ENCODE measurements at places on chromosomes 12 and 14.

- DNase-seq, result peak; percentile 91
Measured at GRCh38 chr14:91873471-91874415, 6.4 kb upstream of the TC2N start.

GRCh38 chr14:96160913-96161310 is 43.7 kb upstream of the BDKRB2 start:
- DNase-seq, result no peak

- DNase-seq, result no peak
Measured at GRCh38 chr14:60085085-60085484, 6.6 kb upstream of the PCNX4 start.

GRCh38 chr14:88791629-88792472 is 902 bp downstream of the EML5 start:
- DNase-seq, result peak; percentile 12

GRCh38 chr12:49277466-49277865 is 12.6 kb downstream of the TUBA1C start:
- no peak for DNase-seq

- no peak for DNase-seq
Measured at GRCh38 chr12:65646127-65646643, 178.1 kb upstream of the HMGA2 start.

GRCh38 chr12:22529281-22530060 is 14.9 kb downstream of the C2CD5 start:
- DNase-seq, result peak; percentile 43

DNA sequence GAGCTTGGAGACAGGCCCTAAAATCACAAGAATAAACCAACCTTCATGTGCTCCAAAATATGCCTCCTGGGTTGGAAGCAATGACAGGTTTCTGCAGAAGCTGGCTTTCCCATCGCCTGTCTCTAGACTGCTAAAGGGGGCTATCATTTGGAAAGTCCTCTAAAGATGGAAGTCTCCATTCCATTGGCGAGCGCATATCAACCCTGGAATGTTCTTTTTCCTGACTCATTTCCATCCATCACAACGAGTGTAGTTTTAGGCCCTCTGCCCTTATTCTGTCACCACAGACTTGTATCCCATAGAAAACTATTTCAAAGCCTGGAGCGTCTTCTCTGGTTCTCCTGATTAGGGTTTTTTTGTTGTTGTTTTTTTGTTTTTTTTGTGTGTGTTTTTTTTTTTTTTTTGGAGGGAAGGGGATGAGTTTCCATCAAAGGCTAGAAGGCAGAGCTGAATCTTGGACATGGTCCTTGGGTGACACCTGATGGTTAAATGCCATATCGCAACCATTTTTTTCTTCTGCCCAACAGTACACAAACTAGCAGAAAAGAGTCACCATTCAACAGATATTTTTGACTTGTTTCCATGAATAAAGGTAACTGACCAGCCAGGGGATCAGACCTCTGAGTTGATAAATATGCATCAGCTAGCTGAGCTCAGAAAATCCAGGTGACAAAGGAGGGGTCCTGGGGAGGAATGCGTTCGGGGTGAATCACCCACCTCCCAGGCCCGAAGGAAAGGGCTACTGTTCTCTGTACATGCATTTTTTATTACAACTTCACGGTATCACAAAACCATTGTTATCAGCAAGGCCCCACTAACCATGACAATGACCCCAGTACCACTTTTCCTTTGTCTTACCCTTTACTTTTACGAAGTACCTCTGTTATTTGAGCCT is 40.5 kb downstream of the KCNA5 start:
- peak; percentile 36 for DNase-seq

DNA sequence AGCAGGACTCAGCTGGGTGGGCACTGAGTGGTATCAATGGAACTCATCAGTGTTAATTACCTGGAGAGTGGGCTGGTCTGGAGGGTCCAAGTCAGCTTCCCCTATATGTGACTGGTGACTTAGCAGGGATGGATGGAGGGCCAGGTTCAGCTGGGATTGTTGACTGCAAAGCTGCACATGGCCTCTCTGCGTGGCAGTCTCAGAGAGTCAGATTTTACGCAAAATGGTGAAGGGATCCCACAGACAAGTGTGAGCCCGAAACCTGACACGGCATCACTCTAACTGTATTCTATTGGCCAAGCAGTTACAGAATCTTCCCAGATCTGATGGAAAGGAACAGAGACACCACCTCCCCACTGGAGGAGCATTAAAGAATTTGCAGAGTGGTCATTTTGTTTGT is 716.0 kb upstream of the TBX3 start:
- no peak for DNase-seq

GRCh38 chr14:54686219-54686870 is 119.4 kb downstream of the SAMD4A start:
- peak; percentile 27 for DNase-seq

- no peak for DNase-seq
Measured at GRCh38 chr14:61561657-61562276, 133.5 kb upstream of the HIF1A start.

DNA sequence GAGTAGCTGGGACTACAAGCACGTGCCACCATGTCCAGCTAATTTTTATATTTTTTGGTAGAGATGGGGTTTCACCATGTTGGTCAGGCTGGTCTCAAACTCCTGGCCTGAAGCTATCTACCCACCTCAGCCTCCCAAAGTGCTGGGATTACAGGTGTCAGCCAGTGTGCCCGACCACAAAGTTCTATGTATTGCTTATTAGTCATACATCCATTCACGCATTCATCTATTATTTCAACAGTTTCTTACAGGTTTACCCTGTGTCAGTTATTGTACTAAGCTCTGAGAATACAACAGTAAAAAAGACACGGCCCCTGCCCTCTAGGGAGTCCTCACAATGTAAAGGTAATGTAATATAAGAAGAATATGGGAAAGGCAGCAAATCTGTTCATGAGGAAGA is 188.9 kb upstream of the BTG1 start:
- DNase-seq, result no peak

DNA sequence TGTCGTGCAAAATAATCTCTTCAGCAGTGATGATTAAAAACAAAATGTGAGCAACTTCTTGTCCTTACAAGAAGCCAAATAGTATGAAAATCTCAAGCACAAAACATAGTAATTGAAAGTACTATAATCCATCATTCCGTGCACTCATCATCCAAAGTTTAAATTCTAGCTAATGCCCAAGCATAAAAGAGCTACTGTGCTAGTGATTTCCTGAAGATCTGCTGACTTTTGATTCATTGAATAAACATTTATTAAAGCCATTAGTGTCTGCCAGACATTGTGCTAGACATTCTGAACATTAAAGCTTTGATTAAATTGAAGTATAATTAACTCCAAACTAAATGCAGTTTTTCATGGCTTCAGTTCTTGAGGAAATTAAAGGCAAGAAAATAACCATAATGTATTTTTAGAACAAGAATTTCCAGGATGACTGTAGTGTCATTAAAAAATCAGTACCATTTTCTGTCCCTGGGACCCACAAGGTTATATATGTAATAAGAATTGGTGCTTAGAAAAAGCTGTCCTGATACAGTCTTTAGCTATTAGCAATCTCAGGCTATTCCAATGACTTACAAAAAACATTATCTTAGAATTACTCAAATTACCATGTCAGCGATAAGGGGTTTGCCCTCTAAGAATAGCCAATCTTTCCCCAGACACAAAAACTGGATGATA is 71.7 kb downstream of the CMAS start:
- DNase-seq, result no peak

DNA sequence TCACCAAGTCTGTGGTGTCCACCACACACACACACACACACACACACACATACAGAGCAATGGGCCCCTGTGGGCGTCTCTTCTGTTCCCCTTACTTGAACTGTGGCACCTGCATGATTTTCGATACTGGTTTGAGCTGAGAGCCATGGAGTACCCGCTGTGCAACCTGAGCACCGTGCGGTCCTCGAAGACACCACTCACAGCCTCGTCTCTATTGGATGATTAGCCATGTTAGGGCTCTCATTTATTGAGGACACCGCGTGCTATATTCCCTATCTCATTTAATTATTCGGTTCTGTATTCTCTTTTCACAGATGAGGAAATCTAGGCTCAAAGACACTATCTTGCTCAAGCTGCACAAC is 623 bp upstream of the C14orf132 start:
- no peak for DNase-seq

DNA sequence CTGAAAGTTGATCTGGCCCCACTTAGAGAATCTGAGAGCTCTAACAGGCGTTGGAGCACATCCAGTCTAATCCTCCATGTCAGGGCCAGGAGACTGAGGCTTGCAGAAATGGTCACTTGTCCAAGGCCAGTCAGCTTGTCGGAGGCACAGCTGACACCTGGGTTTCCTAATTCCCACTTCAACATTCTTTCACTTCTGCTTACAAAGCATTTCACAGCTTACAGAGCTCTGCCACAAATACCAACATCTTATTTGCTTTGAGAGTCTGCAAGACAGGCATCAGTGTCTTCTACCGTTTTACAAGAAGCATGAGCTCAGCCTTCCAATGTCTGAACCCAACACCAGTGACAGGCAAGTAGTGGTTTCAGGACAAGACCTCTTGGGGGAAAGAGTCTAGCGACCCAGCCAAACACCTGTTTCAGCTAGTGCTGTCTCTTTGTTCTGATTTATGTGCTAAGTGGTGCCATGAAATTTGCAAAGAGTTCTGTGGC is 31.8 kb downstream of the ISCA2 start:
- no peak for DNase-seq

- DNase-seq, result peak; percentile 76
Measured at GRCh38 chr12:69900720-69901131, 75.7 kb downstream of the MYRFL start.

DNA sequence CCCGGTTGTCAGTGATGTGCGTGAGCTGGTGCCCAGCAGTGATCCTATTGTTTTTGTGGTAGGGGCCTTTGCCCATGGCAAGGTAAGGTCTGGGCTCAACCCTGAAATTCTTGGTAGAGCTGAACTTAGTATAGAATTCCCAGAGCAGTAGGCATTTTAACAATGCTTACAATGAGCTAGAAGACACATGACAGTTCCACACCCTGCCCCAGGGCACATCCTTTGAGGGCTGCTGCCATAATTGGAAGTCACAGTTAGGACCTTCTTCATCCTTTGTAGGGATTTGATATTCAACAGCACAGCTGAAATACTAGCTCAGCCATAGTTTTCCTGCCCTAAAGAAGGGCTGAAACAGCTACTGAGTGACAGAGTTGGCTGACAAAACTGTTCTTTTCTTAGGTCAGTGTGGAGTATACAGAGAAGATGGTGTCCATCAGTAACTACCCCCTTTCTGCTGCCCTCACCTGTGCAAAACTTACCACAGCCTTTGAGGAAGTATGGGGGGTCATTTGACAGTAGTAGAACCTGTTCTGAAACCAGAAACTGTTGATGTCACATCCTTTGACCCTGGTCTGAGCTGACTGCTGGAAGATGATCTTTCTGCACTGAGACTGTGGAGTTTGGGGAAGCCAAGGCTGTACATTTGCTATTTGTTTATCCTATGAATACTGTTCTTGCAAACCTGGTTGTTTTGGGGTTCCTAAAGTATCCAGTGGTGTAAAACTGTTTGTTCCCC is 4.8 kb downstream of the EMG1 start:
- DNase-seq, result no peak

GRCh38 chr12:96605684-96606083 is 116.3 kb downstream of the CFAP54 start:
- DNase-seq, result no peak

- DNase-seq, result peak; percentile 1
Measured at GRCh38 chr12:21989819-21990412, 48.7 kb upstream of the ABCC9 start.

- DNase-seq, result no peak
Measured at GRCh38 chr12:18221726-18222125, 39.6 kb upstream of the PIK3C2G start.

GRCh38 chr14:54221432-54221803 is 175.4 kb upstream of the CDKN3 start:
- DNase-seq, result no peak

DNA sequence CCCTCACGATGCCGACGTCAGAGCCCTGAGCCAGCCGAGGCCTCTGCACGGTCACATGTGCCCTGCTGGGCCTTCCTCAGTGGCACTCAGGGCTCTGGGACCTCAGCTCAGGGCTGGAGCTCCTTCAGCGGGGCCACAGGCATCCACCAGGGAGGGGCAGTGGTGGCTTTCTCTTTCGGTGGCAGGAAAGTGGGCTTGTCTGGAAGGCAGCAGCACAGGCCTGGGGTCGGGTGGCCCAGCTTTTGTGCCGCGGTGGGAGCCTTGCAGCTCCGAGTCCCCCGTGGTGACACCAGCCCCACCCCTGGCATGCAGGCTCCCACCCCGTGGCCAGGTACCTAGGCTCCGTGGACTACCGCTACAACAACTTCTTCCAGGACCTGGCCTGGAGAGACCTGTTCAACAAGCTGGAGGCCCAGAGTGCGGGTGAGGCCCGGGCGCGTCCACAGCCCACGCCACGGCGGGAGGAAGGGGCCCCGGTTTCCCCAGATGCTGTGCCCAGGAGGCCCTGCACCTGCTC is 14.2 kb upstream of the TEX22 start:
- no peak for DNase-seq

GRCh38 chr12:116708826-116709756 is 28.8 kb downstream of the SPRING1 start:
- peak; percentile 59 for DNase-seq

GRCh38 chr12:56296295-56296694 is 3.8 kb downstream of the CS start:
- DNase-seq, result no peak

DNA sequence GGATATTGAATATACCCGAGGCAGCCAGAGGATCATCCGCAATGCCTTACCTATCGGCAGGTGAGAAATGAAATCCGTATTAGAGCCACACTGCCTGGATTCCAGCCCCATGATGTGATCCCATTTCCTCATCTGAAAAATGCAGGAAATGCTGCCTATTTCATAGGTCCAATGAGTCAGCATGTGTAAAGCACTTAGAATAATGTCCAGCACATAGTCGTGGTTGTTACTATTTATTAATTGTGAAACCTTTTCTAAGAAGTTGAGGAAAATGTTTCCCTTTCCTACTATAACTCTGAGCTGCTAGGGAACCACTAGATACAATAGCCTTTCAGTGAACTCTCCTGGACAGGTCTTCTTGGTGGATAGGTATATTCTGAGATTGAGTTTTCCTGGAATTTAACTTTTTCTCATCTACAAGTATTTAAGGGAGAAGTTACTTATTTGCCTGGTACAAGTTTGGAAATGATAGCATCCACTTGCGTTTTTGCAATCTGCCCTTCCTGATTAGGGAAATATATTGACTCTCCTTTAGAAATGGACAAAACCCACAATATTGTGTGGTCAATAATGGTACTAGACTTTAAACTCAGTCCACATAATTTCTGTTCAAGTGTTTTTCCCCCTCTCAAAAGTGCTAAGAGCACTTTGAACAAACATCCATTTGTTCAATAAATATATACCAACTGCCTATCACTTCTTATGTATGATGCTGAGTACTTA is 12.2 kb downstream of the POLR3B start:
- DNase-seq, result no peak

DNA sequence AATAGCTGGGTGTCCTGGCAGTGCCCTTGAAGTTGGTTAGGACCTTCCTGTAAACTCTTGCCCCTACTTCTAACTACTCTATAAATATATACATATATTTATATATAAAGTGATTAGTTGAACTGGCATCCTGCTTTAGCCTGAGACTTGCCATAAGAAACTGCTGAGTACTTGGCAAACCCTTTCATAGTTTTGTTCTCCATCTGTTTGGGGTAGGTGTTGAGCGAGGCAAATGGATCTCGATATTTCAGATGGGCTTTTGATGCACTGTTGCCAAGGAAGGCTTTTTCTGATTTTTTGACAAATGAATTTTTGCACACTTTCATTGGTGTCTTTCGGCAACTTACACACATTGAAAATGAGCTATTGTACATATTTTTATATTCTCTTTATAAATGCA is 10.4 kb downstream of the CALM1 start:
- no peak for DNase-seq
